ENCODE measurements at places on chromosomes 3 and 15. TPM values are rescaled to one million over a fixed set of nuclear protein-coding genes. Genes with fewer than 3 reads are reported as not detected.
A peak's percentile ranks its signal among the peaks of the same experiment; 100 is the strongest.

SGO1 gene
- 1.4 TPM for total RNA-seq

DNA sequence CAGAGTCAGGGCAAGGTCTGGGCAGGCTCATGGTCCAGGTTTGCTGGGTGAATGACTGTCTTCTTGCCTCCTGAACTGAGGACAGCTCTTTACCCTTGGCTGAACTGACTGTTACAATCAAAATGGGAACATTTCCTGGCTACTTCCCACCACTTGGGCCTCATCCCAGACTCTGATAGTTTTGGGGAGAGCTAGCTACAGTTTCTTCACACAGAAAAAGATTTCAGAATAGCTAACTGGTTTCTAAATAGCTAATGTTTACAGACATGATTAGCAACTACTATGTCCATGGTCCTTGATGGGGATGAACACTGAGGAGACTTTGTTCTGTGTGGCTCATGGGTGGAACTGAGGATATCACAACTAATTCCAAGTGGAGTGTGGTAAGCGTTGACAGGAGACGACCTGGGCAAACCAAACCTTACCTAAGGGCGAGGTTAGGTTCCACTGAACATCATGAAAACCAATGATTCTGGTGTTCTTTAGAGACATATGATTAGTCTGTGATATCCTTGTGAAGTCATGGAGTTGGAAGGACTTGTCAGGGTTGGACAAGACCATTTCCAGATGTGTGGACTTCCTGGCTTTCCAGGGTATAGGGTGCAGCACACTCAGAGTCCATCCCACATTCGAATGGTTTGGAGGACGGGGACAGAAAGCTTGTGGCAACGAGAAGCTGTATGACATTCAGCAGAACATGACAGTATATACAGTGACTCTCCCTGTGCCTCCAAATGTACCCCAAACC is 7.3 kb downstream of the ALPK3 start:
- H3K4me3 ChIP-seq, result no peak overlapping the region
- H3K27me3 ChIP-seq, result no peaks in the 10 kb centered on the region
- no peaks in the 10 kb centered on the region for H3K36me3 ChIP-seq
- no peak overlapping the region for H3K27ac ChIP-seq
- no peak for DNase-seq
- H3K4me1 ChIP-seq, result no peaks in the 10 kb centered on the region

DNA sequence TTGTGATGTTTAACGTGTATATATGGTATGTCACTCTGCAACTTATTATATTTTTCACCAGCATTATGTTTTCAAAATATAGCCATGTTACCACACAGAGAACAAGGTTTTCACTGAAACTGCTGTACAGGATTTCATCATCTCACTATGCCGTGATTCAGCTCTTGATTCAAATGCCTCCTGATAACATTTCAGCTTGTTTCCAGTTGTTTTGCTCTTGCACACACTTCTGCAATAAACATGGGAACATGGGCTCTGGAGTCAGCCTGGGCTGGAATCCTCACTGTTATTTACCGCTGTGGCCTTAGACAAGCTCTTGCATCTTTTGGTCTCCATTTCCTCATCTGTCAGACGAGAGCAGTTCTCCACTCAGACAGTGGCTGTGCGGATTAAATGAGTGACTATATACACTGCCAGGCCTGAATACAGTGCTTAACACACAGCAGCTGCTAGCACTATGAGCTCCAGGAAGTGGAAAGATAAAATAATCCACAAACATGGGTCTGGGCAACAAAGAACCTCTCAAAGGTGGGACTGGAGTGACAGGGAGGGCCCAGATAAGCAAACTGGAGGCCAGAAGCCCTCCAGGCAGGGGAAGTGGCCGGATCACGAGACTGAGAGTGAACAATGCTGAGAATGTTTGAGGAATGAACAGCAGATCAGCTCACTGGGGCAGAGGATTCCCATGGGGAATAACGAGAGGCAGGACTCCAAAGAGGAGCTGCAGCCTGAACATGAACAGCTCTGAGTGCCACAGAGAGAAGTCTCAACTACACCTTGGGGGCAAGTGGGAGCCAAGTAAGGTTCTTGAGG is 17.7 kb downstream of the NTRK3 start:
- no peak overlapping the region for H3K27ac ChIP-seq
- no peaks in the 10 kb centered on the region for H3K36me3 ChIP-seq
- no peaks in the 10 kb centered on the region for H3K4me1 ChIP-seq
- H3K4me3 ChIP-seq, result no peak overlapping the region
- H3K27me3 ChIP-seq, result no peaks in the 10 kb centered on the region
- no peak for DNase-seq

DNA sequence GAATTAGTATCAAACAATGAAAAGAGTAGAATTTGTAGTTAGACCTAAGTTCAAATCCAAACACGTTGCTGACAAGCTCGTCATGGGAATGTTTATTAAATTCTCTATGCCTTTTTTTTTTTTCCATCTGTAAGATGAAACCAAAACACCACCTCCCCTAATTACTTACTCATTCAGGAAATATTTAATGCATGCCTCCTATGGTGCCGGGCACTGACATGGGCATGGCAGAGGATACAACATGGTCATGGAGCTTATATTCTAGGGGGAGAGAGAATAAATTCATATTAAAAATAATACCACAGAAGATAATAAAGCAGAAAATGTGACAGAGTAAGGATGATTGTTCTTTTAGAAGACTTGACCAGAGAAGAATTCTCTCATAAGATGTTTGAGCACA is 215.8 kb downstream of the RYR3 start:
- H3K27me3 ChIP-seq, result no peaks in the 10 kb centered on the region
- no peak overlapping the region for H3K27ac ChIP-seq
- H3K4me1 ChIP-seq, result no peaks in the 10 kb centered on the region
- H3K4me3 ChIP-seq, result no peak overlapping the region
- no peaks in the 10 kb centered on the region for H3K36me3 ChIP-seq

DNA sequence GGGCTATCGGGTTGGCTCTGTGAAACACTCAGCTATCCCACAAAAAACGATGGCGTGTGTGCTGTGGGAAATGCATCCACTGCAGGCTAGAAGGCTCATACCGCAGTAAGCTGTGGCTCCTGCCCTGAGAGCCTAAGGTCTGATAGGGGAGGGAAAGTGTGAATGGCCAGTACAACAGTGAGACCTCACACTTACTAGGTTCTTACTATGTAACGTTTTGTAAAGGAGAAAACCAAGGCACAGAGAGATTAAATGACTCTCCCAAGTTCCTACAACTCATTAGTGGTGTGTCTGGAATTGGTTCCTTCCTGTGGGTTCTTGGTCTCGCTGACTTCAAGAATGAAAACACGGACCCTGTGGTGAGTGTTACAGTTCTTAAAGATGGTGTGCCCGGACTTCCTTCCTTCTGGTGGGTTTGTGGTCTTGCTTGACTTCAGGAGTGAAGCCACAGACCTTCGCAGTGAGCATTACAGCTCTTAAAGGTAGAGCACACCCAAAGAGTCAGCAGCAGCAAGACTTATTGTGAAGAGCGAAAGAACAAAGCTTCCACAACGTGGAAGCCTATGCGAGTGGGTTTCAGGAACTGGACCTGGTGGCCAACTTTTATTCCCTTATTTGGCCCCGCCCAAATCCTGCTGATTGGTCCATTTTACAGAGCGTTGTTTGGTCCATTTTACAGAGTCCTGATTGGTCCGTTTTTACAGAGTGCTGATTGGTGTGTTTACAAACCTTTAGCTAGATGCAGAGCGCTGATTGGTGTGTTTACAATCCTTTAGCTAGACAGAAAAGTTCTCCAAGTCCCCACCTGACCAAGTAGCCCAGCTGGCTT is 161.7 kb downstream of the POLR2M start:
- DNase-seq, result peak; percentile 21
- H3K36me3 ChIP-seq, result no peaks in the 10 kb centered on the region
- peaks cover 18% of the 10 kb centered on the region for H3K27me3 ChIP-seq
- H3K4me3 ChIP-seq, result no peak overlapping the region

- no peaks in the 10 kb centered on the region for H3K27me3 ChIP-seq
- H3K4me3 ChIP-seq, result no peak overlapping the region
- peaks cover 6% of the 10 kb centered on the region for H3K4me1 ChIP-seq
- no peak for DNase-seq
- H3K36me3 ChIP-seq, result no peaks in the 10 kb centered on the region
Measured at GRCh38 chr3:119343719-119344118, 49.5 kb downstream of the ARHGAP31 start.

- H3K27me3 ChIP-seq, result no peaks in the 10 kb centered on the region
- no peak for DNase-seq
- H3K4me3 ChIP-seq, result no peak overlapping the region
- H3K4me1 ChIP-seq, result peaks cover 12% of the 10 kb centered on the region
Measured at GRCh38 chr3:155334914-155335723, 41.6 kb upstream of the STRIT1 start.

- peak overlapping the region; percentile 96 for H3K27ac ChIP-seq
- H3K36me3 ChIP-seq, result no peaks in the 10 kb centered on the region
- peaks cover 49% of the 10 kb centered on the region for H3K4me1 ChIP-seq
Measured at GRCh38 chr15:65818927-65819562, 27.0 kb upstream of the DENND4A start.

DNA sequence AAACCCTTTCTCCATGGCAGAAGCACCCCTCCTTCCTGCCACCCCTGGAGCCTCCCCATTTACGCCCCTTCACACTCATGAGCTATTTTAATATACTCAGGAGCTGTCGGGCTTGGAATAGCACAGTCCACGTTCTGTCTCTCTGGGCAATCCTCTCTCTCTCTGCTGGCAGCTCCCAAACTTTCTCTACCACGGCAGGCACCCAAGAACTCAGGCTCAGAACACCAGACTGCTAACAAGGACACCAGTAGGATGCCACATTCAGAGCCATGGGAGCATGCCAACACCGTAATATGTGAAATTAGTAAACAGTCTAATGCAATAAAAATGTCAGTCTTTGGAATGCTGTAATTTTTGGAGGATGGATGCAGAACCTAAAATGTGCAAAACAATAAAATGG is 19.3 kb downstream of the TNFAIP8L3 start:
- H3K36me3 ChIP-seq, result no peaks in the 10 kb centered on the region
- DNase-seq, result no peak
- peaks cover 22% of the 10 kb centered on the region for H3K4me1 ChIP-seq
- H3K27ac ChIP-seq, result no peak overlapping the region
- H3K4me3 ChIP-seq, result no peak overlapping the region

Data from natural killer cell (primary cell).